ENCODE measurements at places on chromosomes 1 and 21. TPM values are rescaled to one million over a fixed set of nuclear protein-coding genes. Genes with fewer than 3 reads are reported as not detected.
A peak's percentile ranks its signal among the peaks of the same experiment; 100 is the strongest.

DNA sequence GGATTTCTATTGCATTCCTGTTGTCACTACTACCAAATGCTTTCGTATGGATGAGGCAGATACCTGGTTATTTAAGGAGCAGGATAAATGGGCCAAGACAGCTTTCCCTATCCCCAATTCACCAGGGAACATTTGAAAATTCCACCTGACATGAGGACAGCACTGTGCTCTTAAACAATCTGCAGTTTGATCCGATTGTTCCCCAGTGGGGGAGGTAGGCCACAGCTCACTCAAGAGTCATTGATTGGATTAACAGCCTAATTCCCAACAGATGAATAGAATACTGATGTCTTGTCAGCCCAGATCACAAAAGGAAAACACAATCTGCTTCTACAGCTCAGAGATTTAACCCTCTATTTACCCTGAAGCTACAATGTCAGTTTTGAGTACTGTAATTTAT is 123.9 kb downstream of the LHX4 start:
- H3K27ac ChIP-seq, result no peak overlapping the region
- no peak overlapping the region for H3K4me3 ChIP-seq
- H3K36me3 ChIP-seq, result no peaks in the 10 kb centered on the region
- H3K27me3 ChIP-seq, result peaks cover 32% of the 10 kb centered on the region

GRCh38 chr1:31105646-31106045 is 40.1 kb upstream of the PUM1 start:
- no peaks in the 10 kb centered on the region for H3K36me3 ChIP-seq
- no peak overlapping the region for H3K27ac ChIP-seq
- no peak for DNase-seq

AMY1B gene
- not detected for total RNA-seq

DNA sequence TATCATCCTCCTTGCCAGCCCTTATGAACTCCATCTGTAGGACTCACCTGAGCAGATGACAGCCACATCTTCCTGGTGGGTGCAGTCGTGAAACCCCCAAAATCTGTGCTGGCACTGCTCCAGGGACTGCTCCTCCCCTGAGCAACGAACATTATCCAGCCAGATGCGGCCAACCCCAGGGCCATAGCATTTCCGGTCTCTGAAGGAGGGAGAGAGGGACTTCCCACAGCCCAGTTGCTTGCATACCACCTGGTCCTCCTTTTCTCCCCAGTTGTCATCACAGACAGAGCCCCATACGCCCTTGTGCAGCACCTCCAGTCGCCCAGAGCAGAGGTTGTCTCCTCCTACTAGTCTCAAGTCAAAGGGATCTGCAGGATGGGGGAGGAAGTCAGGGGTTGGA is 8.5 kb downstream of the CD5L start:
- no peak overlapping the region for H3K4me3 ChIP-seq
- no peaks in the 10 kb centered on the region for H3K4me1 ChIP-seq
- no peaks in the 10 kb centered on the region for H3K27me3 ChIP-seq
- DNase-seq, result no peak

- H3K4me3 ChIP-seq, result no peak overlapping the region
- no peaks in the 10 kb centered on the region for H3K4me1 ChIP-seq
- H3K27me3 ChIP-seq, result no peaks in the 10 kb centered on the region
Measured at GRCh38 chr1:5734996-5735395, 257.2 kb downstream of the NPHP4 start.

LCE1F gene
- total RNA-seq, result not detected

GRCh38 chr1:167484726-167485502 is 33.4 kb downstream of the CD247 start:
- H3K27ac ChIP-seq, result no peak overlapping the region
- H3K4me1 ChIP-seq, result peaks cover 5% of the 10 kb centered on the region
- DNase-seq, result no peak
- H3K27me3 ChIP-seq, result no peaks in the 10 kb centered on the region
- no peak overlapping the region for H3K4me3 ChIP-seq

GRCh38 chr1:201749059-201749690 is 79.8 kb upstream of the IPO9 start:
- DNase-seq, result no peak
- peaks cover 17% of the 10 kb centered on the region for H3K4me1 ChIP-seq
- no peaks in the 10 kb centered on the region for H3K27me3 ChIP-seq
- H3K27ac ChIP-seq, result no peak overlapping the region
- no peak overlapping the region for H3K4me3 ChIP-seq

ADAMTS4 gene
- 9.6 TPM for total RNA-seq

SYT2 gene
- total RNA-seq, result 3.3 TPM

TMPRSS2 gene
- total RNA-seq, result 4.3 TPM

DNA sequence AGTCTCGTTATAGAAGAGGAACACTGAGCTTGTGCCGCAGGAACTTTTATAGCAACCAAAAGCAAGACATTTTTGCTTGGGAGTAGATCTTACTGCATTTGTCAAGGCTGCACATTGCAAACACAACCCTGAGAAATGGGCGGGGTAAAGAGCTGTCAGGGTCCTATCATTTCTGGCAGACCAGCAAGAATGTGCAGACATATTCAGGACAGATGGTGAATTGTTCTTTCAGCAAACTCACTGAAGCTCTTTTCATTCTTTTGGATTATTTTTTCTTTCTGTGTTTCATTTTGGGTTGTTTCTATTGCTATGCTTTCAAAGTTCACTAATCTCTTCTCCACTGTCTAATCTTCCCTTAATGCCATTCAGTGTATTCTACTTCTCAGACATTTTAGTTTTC is 5.1 kb upstream of the ACTN2 start:
- peaks cover 12% of the 10 kb centered on the region for H3K27me3 ChIP-seq
- H3K4me1 ChIP-seq, result no peaks in the 10 kb centered on the region
- no peak overlapping the region for H3K27ac ChIP-seq
- no peaks in the 10 kb centered on the region for H3K36me3 ChIP-seq
- H3K4me3 ChIP-seq, result no peak overlapping the region

DNA sequence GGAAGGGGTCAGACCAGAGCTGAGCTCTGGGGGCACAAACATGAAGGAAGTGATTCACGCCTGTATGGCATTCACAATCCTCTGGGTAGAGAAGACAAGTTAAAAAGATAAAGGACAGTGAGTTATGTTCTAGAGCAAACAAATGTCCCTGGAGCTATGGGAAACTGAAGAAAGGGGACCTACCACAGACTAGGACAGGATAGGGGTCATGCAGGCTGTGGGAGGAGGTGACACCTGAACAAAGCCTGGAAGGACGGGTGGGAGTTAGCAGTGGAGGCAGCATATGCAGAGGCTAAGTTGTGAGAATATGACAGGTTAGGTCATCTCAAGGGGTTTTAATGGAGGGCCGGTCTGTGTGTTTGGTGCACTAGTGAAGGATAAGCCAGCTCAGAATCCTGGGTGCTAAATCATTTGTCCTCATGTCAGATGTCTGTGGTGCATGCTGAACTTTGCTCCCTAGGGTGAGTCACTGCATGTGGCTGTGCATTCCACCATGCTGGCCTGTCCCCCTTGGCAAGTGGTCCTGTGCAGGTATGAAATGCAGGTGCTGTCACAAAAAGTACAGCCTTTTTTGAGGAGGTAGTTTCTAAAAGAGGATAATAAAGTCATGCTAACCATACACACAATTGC is 28.5 kb downstream of the TNN start:
- H3K4me3 ChIP-seq, result no peak overlapping the region
- H3K27ac ChIP-seq, result no peak overlapping the region
- H3K4me1 ChIP-seq, result no peaks in the 10 kb centered on the region
- DNase-seq, result no peak
- no peaks in the 10 kb centered on the region for H3K36me3 ChIP-seq

DNA sequence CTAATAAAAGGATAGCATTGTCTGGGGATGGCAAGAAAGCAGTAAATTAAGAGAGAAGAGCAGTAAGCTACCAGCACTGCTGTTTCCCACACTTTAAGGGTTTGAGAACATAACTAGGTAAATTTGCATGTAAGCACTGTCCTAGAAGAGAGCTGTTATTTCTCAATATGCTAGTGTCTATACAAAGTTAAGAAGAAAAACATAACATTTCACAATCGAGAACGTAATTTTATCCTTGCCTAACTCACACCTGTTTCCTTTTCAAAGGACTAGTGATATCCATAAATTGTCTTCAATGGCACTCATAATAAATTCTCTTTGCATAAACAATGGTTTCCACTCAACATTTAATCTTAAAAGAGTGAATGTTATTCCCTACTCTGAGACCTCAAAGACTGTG is 576.0 kb downstream of the PTBP2 start:
- no peaks in the 10 kb centered on the region for H3K27me3 ChIP-seq
- H3K27ac ChIP-seq, result no peak overlapping the region
- no peaks in the 10 kb centered on the region for H3K36me3 ChIP-seq
- DNase-seq, result no peak
- no peak overlapping the region for H3K4me3 ChIP-seq

GRCh38 chr21:34737115-34737514 is 68.3 kb downstream of the CLIC6 start:
- no peaks in the 10 kb centered on the region for H3K4me1 ChIP-seq
- H3K36me3 ChIP-seq, result no peaks in the 10 kb centered on the region
- H3K4me3 ChIP-seq, result no peak overlapping the region
- H3K27me3 ChIP-seq, result peaks cover 20% of the 10 kb centered on the region
- no peak for DNase-seq

GRCh38 chr1:243745356-243745755 is 104.7 kb downstream of the AKT3 start:
- H3K27me3 ChIP-seq, result no peaks in the 10 kb centered on the region
- no peak overlapping the region for H3K4me3 ChIP-seq
- no peaks in the 10 kb centered on the region for H3K4me1 ChIP-seq
- DNase-seq, result no peak
- peak overlapping the region; percentile 58 for H3K27ac ChIP-seq

DNA sequence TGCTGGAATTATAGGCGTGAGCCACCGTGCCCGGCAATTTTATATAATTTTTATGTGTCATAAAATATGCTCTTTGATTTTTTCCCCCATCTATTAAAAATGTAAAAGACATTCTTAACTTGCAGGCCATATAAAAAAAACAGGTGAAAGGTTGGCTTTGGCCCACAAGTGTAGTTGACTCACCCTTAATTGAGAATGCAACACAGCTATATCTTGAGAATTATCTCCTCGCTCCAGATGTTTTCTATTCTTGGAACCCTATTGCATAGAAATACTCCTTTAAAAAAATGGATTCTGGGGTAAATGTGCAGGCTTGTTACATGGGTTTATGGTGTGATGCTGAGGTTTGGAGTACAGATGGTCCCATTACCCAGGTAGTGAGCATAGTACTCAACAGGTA is 112.0 kb downstream of the ST3GAL3 start:
- H3K27ac ChIP-seq, result no peak overlapping the region
- no peak overlapping the region for H3K4me3 ChIP-seq
- no peaks in the 10 kb centered on the region for H3K4me1 ChIP-seq
- H3K27me3 ChIP-seq, result no peaks in the 10 kb centered on the region
- no peaks in the 10 kb centered on the region for H3K36me3 ChIP-seq
- no peak for DNase-seq

GRCh38 chr1:206753141-206753540 is 17.4 kb upstream of the IL19 start:
- DNase-seq, result no peak
- no peaks in the 10 kb centered on the region for H3K4me1 ChIP-seq
- peaks cover 24% of the 10 kb centered on the region for H3K27me3 ChIP-seq
- no peak overlapping the region for H3K27ac ChIP-seq
- H3K36me3 ChIP-seq, result no peaks in the 10 kb centered on the region

EXO1 gene
- total RNA-seq, result 10.0 TPM

CD48 gene
- 1.1 TPM for total RNA-seq

GRCh38 chr1:113388621-113389358 is 1.5 kb upstream of the MAGI3 start:
- peaks cover 7% of the 10 kb centered on the region for H3K4me1 ChIP-seq
- peak overlapping the region; percentile 88 for H3K4me3 ChIP-seq
- H3K36me3 ChIP-seq, result no peaks in the 10 kb centered on the region
- no peaks in the 10 kb centered on the region for H3K27me3 ChIP-seq
- H3K27ac ChIP-seq, result peak overlapping the region; percentile 16

BTBD8 gene
- total RNA-seq, result 8.1 TPM

- H3K4me3 ChIP-seq, result no peak overlapping the region
- H3K36me3 ChIP-seq, result peaks cover 2% of the 10 kb centered on the region
- H3K4me1 ChIP-seq, result peaks cover 8% of the 10 kb centered on the region
- DNase-seq, result peak; percentile 59
- H3K27ac ChIP-seq, result no peak overlapping the region
Measured at GRCh38 chr1:64887689-64888217, 78.6 kb downstream of the JAK1 start.

TIE1 gene
- 0.95 TPM for total RNA-seq

- H3K4me1 ChIP-seq, result no peaks in the 10 kb centered on the region
- no peaks in the 10 kb centered on the region for H3K36me3 ChIP-seq
- DNase-seq, result no peak
- H3K4me3 ChIP-seq, result no peak overlapping the region
- no peak overlapping the region for H3K27ac ChIP-seq
Measured at GRCh38 chr1:116558571-116558970, 12.3 kb downstream of the CD58 start.

AGPAT3 gene
- total RNA-seq, result 43.0 TPM

DNA sequence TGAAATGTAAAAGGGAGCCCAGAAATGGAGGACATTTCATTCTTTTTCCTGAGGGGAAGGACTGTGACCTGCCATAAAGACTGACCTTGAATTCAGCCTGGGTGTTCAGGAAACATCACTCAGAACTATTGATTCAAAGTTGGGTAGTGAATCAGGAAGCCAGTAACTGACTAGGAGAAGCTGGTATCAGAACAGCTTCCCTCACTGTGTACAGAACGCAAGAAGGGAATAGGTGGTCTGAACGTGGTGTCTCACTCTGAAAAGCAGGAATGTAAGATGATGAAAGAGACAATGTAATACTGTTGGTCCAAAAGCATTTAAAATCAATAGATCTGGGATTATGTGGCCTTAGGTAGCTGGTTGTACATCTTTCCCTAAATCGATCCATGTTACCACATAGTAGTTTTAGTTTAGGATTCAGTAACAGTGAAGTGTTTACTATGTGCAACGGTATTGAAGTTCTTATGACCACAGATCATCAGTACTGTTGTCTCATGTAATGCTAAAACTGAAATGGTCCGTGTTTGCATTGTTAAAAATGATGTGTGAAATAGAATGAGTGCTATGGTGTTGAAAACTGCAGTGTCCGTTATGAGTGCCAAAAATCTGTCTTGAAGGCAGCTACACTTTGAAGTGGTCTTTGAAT is 2.9 kb downstream of the RGS2 start:
- peaks cover 9% of the 10 kb centered on the region for H3K27me3 ChIP-seq
- H3K27ac ChIP-seq, result no peak overlapping the region
- DNase-seq, result no peak
- H3K36me3 ChIP-seq, result no peaks in the 10 kb centered on the region
- no peak overlapping the region for H3K4me3 ChIP-seq
- H3K4me1 ChIP-seq, result peaks cover 6% of the 10 kb centered on the region

Measured in endodermal cell (in vitro differentiated cells).